ENCODE measurements at places on chromosomes 12 and 14. TPM values are rescaled to one million over a fixed set of nuclear protein-coding genes. Genes with fewer than 3 reads are reported as not detected.

The ACIN1 gene
- total RNA-seq = 83.1 TPM

The GALNT6 gene
- 80.1 TPM for total RNA-seq

The TSPAN19 gene
- total RNA-seq = not detected

The NOXRED1 gene
- total RNA-seq = 0.09 TPM

The KRT3 gene
- not detected for total RNA-seq

The PKP2 gene
- 5.9 TPM for total RNA-seq

The C12orf56 gene
- under 0.01 TPM for total RNA-seq

The GALNT8 gene
- total RNA-seq = 0.63 TPM

The DPPA3 gene
- not detected for total RNA-seq

The GPR135 gene
- total RNA-seq = 0.72 TPM

The MYL2 gene
- total RNA-seq = not detected

The SYNDIG1L gene
- total RNA-seq = not detected

The PPP1R1A gene
- total RNA-seq = not detected

The SERPINA4 gene
- not detected for total RNA-seq

The CACNA1C gene
- total RNA-seq = not detected

The ABCD2 gene
- not detected for total RNA-seq

The TMEM119 gene
- under 0.01 TPM for total RNA-seq

The MYBPC1 gene
- total RNA-seq = not detected

All from endothelial cell of coronary artery (primary cell).